Globus pallidus (tissue), 1 donor: ENCODE measurements at places on chromosomes 11 and 22.
A peak's percentile ranks its signal among the peaks of the same experiment; 100 is the strongest.

DNA sequence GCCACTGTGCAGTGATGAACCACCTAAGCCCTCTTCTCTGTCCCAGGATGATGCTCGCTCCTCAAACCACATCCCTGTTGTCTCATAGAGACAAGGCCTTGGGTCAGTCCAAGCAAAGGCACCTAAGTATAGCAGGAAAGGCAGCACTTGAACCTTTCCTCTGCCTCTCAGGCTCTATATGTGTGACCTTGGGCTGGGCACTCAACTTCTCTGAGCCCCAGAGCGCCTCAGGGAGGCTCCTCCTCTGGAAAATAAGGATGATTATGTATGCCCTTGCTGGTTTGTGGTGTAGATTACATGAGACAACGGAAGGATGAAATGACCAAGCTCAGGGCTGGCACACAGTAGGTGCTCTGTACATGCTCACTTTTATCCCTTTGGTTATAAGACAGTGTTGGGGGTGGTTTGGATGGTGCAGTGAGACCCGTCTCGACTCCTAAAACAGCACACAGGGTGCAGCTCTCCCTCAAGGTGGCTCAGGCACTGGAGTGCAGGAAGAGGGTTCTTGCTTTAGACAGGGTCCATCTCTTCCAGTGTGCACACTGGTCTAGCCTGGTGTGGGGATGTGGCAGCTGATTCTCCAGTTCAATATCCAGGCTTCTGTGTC is 40.2 kb upstream of the ACCSL start:
- no peak for DNase-seq

GRCh38 chr11:134045799-134046635 is 22.9 kb upstream of the JAM3 start:
- DNase-seq: no peak

GRCh38 chr11:115166820-115167219 is 337.4 kb downstream of the CADM1 start:
- no peak for DNase-seq

- no peak for DNase-seq
Measured at GRCh38 chr11:40713083-40713482, 746.4 kb downstream of the LRRC4C start.

GRCh38 chr11:10322830-10323792 is 18.2 kb downstream of the ADM start:
- peak; percentile 51 for DNase-seq

- no peak for DNase-seq
Measured at GRCh38 chr11:128587415-128587814, at the start of gene ETS1. TSS of gene ETS1 (minus strand) at chr11:128587558. CDS start at chr11:128573130, 14,428 bp downstream.

- no peak for DNase-seq
Measured at GRCh38 chr11:85922367-85922766, 67.2 kb downstream of the CCDC83 start.

DNA sequence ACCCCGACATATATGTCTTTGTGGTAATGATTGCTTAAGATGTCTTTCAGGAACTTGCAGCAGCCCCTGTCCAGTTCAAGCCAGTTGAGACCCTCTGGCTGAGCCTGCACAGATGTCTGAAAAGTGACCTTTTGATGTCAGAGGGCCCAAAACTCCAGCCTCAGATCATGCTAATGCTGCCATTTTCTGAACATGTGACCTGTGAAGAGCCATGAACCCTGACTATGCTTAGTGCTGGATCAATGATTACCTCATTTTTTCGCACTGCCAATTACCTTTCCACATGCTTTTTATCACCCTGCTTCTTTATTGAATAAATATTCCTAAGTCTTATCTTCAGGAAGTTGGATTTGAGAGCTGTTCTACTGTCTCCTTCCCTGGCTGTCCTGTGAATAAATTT is 6.9 kb upstream of the CYP2R1 start:
- no peak for DNase-seq

DNA sequence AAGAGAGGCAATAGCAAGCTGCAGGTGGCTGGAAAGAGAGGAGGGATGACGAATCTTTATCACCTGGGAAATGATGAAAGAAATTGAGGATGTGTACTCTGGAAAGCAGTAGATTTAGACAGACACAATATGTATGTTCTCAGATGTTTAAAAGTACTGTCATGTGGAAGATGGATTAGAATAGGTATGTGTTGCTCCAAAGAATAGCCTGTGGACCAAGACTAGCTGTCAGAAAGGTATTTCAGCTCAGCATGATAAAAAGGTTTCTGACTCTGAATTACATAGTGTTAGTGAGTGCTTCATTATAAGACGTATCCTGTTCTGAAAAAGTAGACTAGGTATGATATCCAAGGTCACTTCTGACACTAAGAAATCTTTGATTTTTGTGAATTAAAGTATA is 322.4 kb downstream of the CNTN5 start:
- DNase-seq: no peak

- no peak for DNase-seq
Measured at GRCh38 chr11:57306940-57307565, 17.7 kb downstream of the TNKS1BP1 start.

DNA sequence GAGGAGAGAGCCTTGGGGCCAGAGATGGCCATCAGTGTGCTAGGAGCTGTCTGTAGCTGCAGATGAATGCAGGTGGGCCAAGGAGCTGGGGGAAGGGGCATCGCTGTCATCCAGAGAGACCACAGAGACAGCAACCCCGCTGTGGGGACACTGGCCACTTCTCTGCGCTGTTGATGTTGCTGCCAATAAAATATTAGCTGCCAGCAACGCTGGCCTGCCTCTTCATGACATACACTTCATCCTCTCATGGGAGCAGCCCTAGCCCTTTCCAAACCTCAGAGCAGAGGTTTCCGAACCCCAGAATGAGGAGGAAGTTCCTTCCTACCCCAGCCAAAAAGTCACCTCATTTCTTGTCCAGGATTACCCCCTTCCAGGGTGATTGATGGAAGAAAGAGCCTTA is 106.2 kb downstream of the PARVA start:
- no peak for DNase-seq

DNA sequence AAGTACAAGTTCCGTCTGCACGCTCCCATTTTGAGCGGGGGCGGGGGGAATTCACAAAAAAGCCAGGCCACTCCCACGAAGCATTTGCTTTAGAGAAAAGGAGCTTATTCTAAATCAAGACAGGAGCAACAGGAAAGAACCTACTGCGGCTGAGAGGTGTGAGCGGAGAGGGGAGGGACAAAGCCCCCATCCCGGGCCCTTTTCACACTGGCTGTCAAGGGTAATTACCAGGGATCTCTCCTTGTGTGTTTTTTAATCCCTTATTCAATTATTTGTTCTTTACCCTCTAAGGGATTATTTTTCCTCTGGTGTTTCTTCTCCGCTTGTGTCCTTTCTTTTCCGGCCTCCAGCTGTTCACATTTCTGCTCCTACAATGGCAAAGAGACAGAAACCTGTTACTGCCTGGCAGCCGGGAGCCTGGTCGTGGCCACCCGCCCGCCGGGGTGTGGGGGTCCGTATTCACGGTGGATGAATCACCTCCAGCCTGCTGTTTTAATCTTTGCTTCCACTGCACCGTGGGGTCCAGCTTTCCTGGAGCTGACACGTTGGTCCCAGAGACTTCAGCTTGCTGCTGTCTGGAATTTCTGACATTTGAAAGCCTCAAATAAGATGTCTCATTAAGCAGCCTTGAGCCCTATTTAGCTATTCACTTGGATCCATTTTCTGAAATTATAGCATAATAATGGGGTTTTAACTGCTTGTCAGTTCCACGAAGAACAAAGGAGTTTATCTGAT is 61.4 kb upstream of the FADD start:
- no peak for DNase-seq

DNA sequence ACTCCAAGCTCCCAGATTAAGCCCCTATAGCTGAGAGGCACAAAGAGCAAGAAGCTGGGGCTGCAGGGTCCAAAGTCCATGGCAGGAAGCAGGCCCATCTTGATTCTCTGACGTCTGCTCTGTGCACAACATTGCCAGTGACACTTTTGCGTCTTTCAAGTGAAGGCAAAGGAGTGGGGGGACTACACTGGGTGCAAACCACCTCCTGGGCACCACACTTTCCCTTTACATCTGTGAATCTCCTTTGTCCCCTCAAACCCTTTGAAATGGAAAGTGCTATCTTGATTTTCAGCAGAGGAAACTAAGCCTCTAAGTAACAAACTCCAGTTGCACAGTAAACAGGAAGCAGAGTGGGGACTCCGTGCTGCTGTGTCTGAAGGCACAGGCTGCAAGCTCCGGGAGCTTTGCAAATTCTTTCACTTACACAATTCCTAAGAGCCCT is 428.0 kb downstream of the LARGE1 start:
- no peak for DNase-seq

DNA sequence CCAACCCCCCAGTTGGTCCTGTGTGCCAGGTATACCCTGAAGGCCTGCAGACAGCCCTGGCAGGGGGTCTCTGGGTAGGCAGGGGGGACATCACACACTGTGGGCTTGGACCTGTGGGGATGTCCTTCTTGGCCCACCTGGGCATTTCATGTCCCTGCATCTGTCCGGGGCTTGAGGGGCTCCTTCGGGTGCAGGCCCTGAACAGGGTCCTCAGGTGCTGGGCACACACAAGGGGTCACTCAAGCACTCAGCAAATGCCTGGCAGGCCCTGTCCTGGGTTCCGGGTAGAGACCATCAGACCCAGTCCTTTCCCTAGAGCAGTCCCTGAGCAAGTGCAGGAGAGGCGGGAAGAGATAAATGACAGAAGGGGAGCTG is 70.5 kb upstream of the WNT11 start:
- DNase-seq: no peak

DNA sequence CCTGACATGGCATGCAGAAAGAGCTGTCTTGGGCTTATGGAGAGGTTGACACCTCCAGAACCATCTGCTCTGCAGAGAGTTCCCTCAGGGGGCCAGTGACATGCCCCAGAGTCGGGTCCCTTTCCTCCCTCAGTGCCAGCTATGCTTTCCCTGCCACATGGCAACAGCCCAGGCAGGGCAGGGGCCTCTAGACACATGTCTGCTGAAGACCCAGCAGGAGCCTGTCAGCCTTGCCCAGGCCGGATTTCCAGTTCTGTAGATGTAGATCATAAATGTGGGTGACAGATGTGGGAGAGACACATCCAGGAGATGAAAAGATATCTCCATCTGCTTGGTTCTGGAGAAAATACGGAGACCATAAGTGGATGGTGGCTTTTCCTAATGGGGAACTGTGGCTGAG is 25.5 kb downstream of the NAV2 start:
- DNase-seq: no peak

- DNase-seq: peak; percentile 79
Measured at GRCh38 chr22:24728790-24729637, 45.5 kb downstream of the PIWIL3 start.

DNA sequence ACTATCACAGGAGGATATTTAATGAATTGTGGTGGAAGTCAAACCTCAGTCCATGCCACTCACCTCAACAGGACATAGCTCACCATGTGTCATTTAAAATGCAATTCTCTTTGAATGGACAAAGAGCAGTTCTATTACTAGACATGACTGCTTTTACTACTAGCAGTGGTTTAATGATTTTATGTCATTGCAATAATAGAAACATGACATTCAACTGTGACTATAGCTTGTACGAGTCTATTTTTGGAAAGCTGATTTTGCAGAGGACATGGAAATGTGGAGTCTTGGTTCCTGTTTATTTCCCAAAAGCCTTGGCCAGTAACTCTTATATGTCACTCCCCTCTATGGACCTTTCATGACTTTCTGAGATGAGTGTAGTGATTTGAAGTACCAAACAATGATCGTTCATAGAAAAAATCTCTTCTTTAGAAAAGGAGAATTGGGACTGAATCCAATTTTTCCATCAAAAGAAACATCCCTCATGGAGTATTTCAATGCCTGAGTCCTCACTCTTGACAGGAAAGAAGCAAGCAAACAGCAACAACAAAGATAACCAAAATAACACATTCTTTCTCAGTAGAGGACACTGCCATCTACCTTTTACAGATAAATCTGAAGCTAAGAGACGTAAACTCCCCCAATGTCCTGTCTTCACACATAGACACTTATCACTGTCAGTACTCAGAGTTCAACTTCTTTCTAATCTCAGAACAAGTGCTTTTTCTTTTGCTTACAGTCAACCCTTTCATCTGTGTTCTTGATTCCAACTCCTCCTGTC is 233.4 kb downstream of the LRRC4C start:
- DNase-seq: no peak

DNA sequence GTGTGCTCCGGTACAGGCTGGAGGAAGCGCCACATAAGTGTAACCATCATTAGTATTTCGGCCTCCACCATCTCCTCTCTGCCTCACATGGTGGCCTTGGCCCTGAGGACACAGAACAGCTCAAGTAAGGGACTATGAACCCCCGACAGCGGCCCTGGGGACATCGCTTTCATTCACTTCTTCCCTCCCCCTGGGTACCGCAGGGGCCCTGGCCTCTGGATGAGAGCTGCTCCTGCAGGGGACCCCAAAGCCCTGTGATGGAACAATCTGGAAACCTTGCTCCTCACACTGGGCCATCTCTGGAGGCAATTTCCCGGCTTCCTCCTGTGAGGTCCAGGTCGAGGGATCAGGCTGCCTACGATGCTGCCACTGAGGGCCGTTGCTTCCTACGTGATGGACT is 565.5 kb downstream of the BRD1 start:
- DNase-seq: no peak

DNA sequence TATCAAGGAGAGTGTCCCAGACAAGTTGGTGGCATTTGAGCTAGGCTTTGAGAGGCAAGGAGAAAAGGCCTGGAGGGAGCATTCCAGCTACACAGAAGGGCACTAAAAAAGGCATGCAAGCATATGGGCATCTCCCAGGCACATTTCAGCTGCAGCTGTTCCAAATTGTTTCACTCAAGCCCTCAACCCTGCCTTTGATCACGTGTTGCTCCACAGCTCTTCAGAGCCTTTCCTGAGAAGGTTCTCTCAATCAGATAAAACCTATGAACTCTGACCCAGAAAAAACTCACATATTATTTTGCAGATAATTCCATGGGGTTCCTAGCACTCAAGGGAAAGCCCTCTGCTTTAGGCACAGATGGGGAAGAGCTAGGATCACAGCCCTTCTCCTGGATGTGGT is 24.4 kb upstream of the HSPA8 start:
- DNase-seq: no peak

- no peak for DNase-seq
Measured at GRCh38 chr11:75389925-75390324, 9.4 kb upstream of the RPS3 start.

- DNase-seq: no peak
Measured at GRCh38 chr11:5851002-5851401, 6.5 kb downstream of the OR52E8 start.

DNA sequence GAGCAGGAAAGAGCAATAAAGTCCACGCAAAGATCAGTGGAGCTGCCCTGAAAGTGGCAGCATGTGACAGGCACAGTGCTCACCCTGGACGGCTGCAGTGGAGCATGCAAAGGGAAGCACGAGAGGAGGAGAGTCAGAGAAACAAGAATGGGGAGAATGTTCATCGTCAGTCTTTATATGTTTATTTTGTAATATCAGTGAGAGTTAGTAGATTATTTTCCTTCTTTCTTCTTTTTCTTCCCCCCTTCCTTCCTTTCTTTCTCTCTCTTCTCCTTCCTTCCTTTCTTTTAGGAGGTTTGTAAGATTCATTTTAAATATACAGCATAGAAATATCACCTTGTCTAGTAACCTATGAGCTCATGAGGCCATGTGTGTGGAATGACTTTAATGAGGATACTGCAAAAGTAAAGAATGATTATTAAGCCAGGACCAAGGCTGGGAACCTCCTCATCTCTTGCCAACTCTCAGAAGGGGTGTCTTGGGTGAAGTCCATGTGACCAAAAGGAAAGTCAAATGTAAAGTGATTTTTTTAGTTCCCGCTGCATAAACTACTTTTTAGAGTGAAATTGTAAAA is 321.1 kb downstream of the AASDHPPT start:
- no peak for DNase-seq
